LHCN-M2 (cell line): ENCODE measurements at places on chromosomes 3 and 15. TPM values are rescaled to one million over a fixed set of nuclear protein-coding genes. Genes with fewer than 3 reads are reported as not detected.

GRCh38 chr3:133301194-133301593, 98.7 kb upstream of the BFSP2 start:
- DNase-seq = peak; percentile 79

GRCh38 chr3:112875561-112875960, 28.9 kb upstream of the CD200R1L start:
- DNase-seq = no peak

DNA sequence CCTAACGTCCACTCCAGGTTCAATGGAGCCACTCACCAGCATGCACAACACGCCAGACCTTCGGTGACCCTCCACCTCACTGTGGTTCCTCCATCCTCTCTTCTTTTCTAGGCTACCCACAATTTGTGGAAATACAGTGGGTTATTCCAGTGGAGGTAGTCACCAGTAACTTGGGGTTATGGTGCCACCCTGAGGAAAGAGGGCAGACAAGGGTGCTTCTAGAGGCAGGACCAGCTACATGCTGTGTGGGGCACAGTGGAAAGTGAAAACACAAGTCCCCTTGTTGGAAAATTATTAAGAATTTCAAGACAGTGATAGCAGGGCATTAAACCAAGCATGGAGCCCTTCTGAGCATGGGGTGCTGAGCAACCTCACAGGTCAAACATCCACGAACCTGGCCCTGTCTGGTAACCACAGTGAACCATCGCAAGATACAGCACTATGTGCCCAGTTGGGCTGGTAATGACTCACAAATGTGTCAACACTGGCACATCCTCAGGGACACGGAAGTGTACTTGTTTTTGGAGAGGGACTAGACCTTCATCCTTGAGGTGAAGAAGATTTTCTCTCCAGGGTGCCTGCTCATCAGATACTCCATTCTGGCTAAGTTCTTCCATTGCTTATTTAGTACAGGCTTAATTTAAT, 166.7 kb downstream of the STT3B start:
- peak; percentile 84 for DNase-seq

GTF2E1 gene
- total RNA-seq = 19.4 and 21.6 TPM in 2 replicates

GRCh38 chr3:101154401-101154800, 161.2 kb upstream of the ABI3BP start:
- DNase-seq = no peak

ZCWPW2 gene
- total RNA-seq = 1.1 and 1.4 TPM in 2 replicates

- DNase-seq = no peak
Measured at GRCh38 chr15:100681335-100681746, 79.0 kb downstream of the ASB7 start.

DNA sequence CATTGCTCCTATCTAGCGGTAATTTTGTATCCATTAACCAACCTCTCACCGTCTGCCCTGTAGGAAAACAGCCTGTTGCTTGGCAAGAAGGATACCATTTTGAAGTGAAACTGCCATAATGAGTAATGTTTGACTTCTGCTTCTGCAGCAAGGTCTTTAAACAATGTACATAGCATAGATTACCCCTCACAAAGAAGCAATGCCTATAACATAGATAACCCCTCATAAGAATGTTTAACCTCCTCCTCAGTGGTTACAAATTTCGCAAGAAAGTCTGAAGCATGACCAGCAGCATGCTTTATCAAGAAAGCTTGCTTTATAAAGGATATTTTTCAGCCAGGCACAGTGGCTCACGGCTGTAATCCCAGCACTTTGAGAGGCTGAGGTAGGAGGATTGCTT, 61.2 kb upstream of the MFGE8 start:
- no peak for DNase-seq

SUMF1 gene
- 78.2 and 81.4 TPM in 2 replicates for total RNA-seq

DNA sequence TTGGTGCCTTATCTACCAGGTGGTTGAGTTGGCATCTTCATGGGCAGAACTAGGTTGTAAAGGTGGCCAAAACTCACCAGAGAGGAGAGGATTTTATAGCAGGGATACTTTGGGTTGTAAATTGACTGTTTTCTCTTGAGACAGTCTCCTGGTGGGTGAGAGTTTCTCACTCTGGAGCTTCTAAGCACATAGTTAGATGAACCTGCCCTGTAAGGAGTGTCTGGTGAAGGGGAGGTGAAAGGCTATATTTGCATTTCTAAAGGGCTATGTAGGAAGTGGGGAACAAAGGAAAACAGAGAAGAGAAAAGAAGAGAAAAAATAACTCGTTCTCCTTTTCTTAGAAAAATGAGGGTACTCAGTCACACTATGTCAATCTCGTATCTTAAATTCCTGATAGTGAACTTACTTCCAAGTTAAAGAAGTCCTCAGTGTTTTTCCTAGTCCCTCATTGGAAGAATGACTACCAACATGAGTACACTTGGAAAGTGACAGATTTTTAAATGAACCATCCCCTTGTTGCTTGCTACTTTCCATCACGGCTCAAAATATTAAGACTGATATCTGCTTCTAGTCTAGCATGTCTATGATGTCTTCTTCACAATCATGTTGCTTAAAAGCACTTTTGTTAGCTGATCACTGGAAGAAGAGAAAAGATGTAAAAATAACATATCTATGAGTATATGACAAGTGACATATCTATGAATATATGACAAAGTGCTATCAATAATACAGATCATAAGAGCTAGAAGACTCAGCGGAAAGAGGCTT, 113.8 kb upstream of the P2RY1 start:
- no peak for DNase-seq

- no peak for DNase-seq
Measured at GRCh38 chr15:80915472-80915871, 74.1 kb downstream of the MESD start.

GRCh38 chr15:88621789-88622604, 857 bp downstream of the AEN start:
- peak; percentile 53 for DNase-seq

DNA sequence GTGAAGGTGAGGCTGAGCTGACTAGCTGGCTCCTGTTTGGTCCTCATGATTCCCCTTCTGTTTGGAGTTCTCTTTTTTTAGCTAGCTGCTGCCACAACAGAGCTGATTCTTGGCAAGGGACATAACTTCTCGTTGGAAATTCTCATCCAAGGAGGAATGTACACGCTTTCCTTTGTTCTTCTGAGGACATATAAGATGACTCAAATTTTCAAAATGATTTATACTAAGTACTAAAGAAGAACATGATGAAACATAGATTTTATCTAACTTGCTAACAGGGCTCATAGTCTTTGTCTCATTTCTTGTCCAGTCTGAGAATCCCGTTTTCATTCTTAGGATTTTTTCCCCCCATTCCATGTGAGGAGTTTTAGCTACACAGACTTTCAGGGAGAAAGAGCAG, 2.9 kb upstream of the TFG start:
- DNase-seq = no peak

DNA sequence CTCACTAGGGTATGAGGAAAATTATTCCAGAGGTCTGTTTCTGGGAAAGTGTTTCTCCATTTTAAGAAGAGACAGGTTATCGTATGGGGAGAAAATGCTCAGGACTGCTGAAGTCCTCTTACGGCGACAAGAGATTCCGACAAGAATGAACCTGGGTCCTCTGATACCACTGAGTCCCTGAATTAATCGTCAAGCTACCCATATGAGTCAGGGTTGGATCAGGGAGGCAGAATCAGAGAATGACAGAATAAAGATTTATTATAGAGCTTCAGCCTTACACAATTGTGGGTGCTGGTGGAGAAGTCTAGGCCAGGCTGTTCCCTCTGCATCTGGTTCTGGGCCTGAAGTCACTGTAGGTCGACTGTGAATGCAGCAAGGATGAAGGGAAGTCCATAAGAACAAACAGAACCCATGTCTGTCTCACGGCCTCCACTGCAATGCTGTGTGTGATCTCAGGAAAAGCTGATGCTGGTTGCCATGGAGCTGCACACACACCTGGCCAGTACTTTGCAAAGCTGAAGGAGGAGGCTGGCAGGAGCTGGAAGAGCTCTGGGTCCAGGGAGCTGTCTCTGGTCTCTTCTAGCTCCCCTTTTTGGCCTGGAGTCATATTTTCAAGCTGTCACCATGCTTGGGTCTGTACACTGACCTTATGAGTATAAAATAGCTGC, 83.9 kb downstream of the HHLA2 start:
- no peak for DNase-seq

GRCh38 chr3:114551770-114552526, 258.1 kb downstream of the TIGIT start:
- peak; percentile 86 for DNase-seq

DNA sequence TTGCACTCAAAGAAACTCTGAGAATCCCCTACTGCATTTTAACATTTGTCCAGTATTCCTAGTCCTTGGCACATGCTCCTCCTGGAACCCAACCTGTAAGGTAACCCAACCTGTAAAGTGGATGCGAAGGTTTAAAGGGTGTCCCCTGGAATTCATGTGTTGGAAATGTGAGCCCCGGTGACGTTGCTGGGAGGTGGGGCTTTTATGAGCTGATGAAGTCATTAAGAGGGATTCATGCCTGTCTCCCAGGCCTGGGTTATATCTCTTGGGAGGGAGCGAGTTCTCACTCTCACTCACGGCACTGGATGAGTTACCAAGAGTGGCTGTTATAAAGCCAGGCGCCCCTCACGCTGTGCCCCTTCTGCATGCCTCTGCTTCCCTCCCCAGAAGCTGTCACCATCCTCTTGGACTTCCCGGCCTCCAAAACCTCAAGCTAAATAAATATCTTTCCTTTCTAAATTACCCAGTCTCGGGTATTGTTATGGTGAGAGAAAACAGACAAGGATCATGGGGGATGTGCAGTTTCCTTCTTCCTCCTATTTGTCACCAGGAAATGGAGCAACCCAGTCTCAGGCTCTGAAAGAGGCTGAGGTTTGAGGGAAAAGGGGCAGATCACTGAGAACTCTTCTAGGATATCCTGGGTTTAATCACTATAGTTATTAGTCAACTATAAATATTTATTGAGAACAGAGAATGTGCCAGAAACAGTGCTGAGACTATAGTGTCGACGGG, 7.6 kb downstream of the XXYLT1 start:
- no peak for DNase-seq

SLC12A1 gene
- not detected in 2 replicates for total RNA-seq

DNA sequence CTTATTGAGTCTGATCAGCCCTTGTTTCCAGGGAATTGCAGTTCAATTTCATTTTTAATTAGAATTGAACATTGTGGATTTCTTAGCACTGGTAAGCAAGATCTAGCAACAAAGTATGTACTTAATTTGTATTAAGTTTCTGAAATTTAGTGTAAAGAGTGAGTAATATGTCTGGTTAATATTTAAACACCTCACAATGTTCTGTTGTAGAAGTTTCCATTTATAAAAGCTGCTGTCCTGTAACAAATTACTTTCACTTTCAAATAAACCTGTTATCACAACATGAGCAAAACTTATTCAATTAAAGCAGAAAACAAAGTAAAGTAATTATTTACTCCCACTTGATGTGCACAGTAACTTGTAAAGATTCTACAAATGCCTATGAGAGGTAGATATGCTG, 448.5 kb downstream of the NAALADL2 start:
- DNase-seq = no peak

- DNase-seq = no peak
Measured at GRCh38 chr3:123656691-123657090, 71.8 kb upstream of the HACD2 start.

PARP6 gene
- 27.8 and 32.5 TPM in 2 replicates for total RNA-seq

- no peak for DNase-seq
Measured at GRCh38 chr3:141650783-141651182, 87.3 kb upstream of the RNF7 start.
